ENCODE measurements at places on chromosomes 4 and X.
A peak's percentile ranks its signal among the peaks of the same experiment; 100 is the strongest.

DNA sequence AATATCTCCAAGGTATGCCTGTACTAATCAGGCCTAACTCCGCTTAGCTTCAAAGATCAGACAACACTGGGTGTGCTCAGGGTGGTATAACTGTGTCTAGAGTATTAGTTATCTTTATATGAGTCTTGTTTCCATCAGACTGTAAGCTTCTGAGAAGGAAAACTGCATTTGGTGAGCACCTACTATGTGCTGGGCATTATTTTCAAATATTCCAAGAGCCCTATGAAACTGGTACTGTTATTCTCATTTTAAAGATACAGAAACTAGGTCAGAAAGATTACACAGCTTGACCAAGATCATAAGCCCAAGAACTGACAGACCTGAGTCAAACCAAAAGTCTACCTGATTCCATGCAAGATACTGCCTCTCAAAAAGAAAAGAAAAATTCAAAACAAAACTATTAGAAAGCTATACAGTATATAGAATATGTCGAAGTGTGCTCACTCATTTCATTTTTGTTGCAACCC is 44.4 kb downstream of the LRBA start:
- DNase-seq: no peak

DNA sequence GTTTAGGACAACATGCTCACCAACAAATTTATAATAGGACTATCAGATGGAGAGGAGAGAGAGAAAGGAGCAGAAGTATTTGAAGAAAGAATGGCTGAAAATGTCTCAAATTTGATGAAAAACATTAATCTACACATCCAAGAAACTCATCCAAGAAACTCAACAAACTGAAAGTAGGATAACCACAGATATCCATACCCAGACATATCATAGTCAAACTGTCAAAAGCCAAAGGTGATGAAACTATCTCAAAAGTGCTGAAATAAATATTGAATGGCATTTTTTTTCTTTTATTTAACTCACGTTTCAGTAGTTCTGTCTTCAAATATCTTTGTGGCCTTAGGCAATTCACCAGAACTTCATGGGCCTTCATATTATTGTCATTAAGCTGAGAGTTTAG is 116.2 kb downstream of the TBC1D19 start:
- no peak for DNase-seq

DNA sequence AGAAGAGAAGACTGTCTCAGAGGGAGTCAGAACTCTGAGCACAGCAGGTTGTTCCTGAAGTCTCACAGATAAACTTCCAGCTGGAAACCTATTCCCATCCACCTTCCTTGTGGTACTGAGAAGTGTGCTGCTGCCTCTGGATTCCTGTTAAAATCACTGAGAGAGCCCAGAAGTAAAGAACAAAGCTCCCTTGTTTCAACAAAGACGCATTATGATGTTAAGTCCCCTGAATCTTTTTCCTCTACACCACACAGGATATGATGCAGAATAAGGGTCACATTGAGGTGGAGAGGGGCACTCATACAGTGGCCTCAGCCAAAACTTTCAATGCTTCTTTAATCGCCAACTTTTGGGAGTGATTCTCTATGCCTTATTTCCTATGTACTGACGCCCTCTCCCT is 321.0 kb downstream of the OPHN1 start:
- peak; percentile 67 for DNase-seq

- DNase-seq: peak; percentile 29
These were observed 13.1 kb downstream of the RP2 start for GRCh38 chrX:46849933-46850332.

Measured in mammary epithelial cell (primary cell).